ENCODE measurements at places on chromosomes 7 and 10.
A peak's percentile ranks its signal among the peaks of the same experiment; 100 is the strongest.

DNA sequence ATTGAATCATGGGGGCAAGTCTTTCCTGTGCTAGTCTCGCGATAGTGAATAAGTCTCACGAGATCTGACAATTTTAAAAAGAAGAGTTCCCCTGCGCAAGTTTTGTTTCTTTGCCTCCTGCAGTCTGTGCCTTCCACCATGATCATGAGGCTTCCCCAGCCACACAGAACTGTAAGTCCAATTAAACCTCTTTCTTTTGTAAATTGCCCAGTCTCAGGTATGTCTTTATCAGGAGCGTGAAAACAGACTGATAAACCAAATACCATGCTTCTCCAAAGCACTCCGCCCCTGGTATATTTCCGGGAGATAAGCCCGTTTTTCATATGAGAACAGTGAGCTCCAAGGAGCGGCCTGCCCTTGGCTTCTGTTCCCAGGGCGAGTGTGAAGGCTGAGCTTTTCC is 118.9 kb downstream of the EVX1 start:
- DNase-seq = peak; percentile 22

DNA sequence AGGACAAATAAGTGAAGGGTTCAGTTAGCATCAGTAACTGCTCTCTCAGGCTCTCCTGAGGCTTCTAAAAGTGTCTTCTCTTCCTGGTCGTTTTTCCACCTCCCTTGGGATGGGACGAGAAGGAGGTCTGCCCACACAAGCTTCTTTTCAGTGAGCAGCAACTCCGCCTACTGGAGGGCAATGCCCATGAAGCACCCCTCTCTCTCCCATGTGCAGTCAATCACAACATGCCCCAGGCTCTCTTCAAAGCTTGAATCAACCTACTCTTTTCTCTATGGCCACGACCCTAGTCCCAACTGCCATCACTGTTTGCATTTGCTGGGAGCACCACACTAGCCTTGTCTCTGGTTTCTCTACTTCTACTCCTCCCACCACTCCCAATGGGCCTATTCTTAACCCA is 135.6 kb downstream of the RPS24 start:
- no peak for DNase-seq

- DNase-seq = peak; percentile 59
Observed at GRCh38 chr7:37920305-37920848, at the start of gene EPDR1. Gene EPDR1, plus strand, starts transcription at chr7:37920640. Its CDS starts 300 bp downstream, at chr7:37920940.

GRCh38 chr7:2417981-2418481 is 14.6 kb downstream of the CHST12 start:
- DNase-seq = no peak

GRCh38 chr10:128751284-128751683 is 625.1 kb upstream of the MKI67 start:
- no peak for DNase-seq

- no peak for DNase-seq
Observed at GRCh38 chr7:100415448-100415847, 13.1 kb downstream of the ZCWPW1 start.

Data from large intestine (tissue), 12 donors.